ENCODE measurements at places on chromosomes 12 and 14. TPM values are rescaled to one million over a fixed set of nuclear protein-coding genes. Genes with fewer than 3 reads are reported as not detected.

GRCh38 chr12:50536831-50537537 lies 32.2 kb downstream of the DIP2B start:
- no peaks in the 10 kb centered on the region for H3K36me3 ChIP-seq
- no peak overlapping the region for H3K4me3 ChIP-seq
- H3K27me3 ChIP-seq: no peaks in the 10 kb centered on the region
- no peak for DNase-seq
- H3K4me1 ChIP-seq: peaks cover 17% of the 10 kb centered on the region
- H3K27ac ChIP-seq: no peak overlapping the region

Gene SDR9C7
- total RNA-seq: not detected

Gene LRRIQ1
- total RNA-seq: not detected

- no peak overlapping the region for H3K4me3 ChIP-seq
- no peaks in the 10 kb centered on the region for H3K4me1 ChIP-seq
- DNase-seq: no peak
- no peaks in the 10 kb centered on the region for H3K27me3 ChIP-seq
- H3K36me3 ChIP-seq: no peaks in the 10 kb centered on the region
- H3K27ac ChIP-seq: no peak overlapping the region
Measured at GRCh38 chr12:67447180-67447579, 178.0 kb downstream of the CAND1 start.

- H3K27me3 ChIP-seq: peaks cover 3% of the 10 kb centered on the region
- H3K4me3 ChIP-seq: no peak overlapping the region
- no peak overlapping the region for H3K27ac ChIP-seq
- peaks cover under 1% of the 10 kb centered on the region for H3K4me1 ChIP-seq
Measured at GRCh38 chr14:33773205-33774030, 177.5 kb downstream of the EGLN3 start.

GRCh38 chr14:88013750-88014349 lies 8.9 kb downstream of the GPR65 start:
- no peak overlapping the region for H3K27ac ChIP-seq
- no peaks in the 10 kb centered on the region for H3K4me1 ChIP-seq
- H3K36me3 ChIP-seq: no peaks in the 10 kb centered on the region

- H3K27ac ChIP-seq: no peak overlapping the region
- H3K4me1 ChIP-seq: no peaks in the 10 kb centered on the region
- no peaks in the 10 kb centered on the region for H3K27me3 ChIP-seq
- H3K36me3 ChIP-seq: no peaks in the 10 kb centered on the region
- no peak overlapping the region for H3K4me3 ChIP-seq
- no peak for DNase-seq
Measured at GRCh38 chr12:97921979-97922722, 459.5 kb downstream of the RMST start.

Gene LBHD2
- total RNA-seq: not detected

DNA sequence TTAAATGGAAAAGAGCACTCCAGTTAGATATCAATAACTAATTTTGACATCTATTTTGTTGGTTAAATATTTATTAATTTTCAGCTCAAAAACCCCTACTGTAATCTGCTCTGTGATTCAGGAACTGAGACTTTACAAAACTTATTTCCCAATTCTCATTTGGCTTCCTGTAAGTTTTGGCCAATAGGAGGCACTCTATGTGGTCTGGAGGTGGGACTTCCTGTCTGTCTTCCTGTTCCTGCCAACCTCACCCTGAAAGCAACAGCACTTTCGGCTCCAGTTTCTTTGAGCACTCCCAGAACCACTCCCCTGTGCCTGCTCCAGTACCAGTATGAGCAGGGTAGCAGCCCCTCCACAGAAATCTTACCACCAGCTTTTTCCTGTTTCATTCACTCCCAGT lies 1027.0 kb downstream of the VRK1 start:
- DNase-seq: no peak
- H3K4me1 ChIP-seq: no peaks in the 10 kb centered on the region
- no peaks in the 10 kb centered on the region for H3K36me3 ChIP-seq
- no peak overlapping the region for H3K4me3 ChIP-seq
- H3K27me3 ChIP-seq: no peaks in the 10 kb centered on the region

Gene RD3L
- total RNA-seq: not detected

DNA sequence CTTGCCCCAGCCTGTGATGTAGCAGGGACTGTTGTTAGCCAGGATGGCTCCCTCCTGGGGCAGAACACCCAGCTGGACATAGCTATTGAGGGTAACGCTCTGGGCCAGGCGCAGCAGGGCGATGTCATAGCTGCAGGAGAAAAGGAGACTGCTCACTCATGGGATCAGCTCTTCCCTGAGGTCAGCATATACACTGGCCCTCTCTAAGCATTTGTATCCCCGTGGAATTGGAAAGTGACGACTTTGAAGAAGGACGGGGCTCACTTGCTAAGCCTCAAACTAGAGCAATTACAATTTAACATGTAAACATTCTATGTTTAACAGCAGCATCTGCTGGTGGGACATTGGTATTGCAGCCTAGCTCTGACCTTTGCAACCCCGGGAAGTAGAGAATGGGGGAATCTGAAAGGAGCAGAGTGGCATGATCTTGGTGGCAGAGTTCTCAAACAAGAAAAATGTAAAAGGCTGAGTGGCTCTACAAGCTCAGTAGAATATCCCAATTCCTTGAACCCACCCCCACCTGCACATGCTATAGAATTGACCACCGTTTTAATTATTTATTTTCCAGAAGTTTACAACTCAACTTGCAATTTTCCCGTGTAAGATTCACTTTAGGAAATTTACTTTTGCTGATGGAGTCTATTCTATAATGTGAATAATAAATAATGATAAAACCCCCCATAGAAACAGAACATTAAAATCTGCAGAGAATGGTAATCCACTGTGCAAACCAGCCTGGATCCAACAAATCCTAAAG lies 5.0 kb downstream of the CELA1 start:
- DNase-seq: peak; percentile 81
- H3K4me1 ChIP-seq: no peaks in the 10 kb centered on the region
- H3K27me3 ChIP-seq: no peaks in the 10 kb centered on the region
- no peak overlapping the region for H3K4me3 ChIP-seq
- H3K27ac ChIP-seq: no peak overlapping the region

GRCh38 chr12:32100888-32101287 lies 5.8 kb upstream of the BICD1 start:
- no peak overlapping the region for H3K4me3 ChIP-seq
- H3K27ac ChIP-seq: no peak overlapping the region
- H3K36me3 ChIP-seq: no peaks in the 10 kb centered on the region
